ENCODE measurements at places on chromosomes 4 and X. TPM values are rescaled to one million over a fixed set of nuclear protein-coding genes. Genes with fewer than 3 reads are reported as not detected.

The LRIT3 gene
- total RNA-seq = not detected

DNA sequence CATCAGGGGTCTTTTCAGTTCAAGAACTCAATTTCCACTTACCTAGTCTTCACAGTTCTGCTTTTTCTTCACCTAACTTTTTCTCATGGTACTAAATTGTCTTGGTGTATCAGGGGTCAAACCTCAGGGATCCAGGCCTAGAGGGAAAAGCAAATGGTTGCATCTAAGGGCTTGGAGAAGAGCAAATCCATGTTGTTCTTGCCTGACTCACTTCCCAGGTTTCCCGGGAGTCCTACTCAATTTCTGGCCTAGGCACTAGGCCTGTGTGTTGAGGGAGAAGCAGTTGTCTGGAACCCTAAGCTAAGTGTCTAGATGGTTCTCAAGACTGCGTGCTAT, 191.9 kb upstream of the STK26 start:
- DNase-seq = no peak

The PNPLA4 gene
- total RNA-seq = 5.4 TPM

GRCh38 chr4:127985989-127986388, 20.8 kb downstream of the ABHD18 start:
- no peak for DNase-seq

GRCh38 chrX:130393451-130394074, 8.1 kb upstream of the GPR119 start:
- no peak for DNase-seq

The DRD5 gene
- total RNA-seq = not detected

GRCh38 chrX:103540145-103540544, 20.9 kb upstream of the RAB40A start:
- DNase-seq = no peak

All from pulmonary artery endothelial cell (primary cell).